ENCODE measurements at places on chromosomes 3 and 15.

GRCh38 chr15:101407966-101408775, 81.3 kb downstream of the PCSK6 start:
- DNase-seq, result no peak

DNA sequence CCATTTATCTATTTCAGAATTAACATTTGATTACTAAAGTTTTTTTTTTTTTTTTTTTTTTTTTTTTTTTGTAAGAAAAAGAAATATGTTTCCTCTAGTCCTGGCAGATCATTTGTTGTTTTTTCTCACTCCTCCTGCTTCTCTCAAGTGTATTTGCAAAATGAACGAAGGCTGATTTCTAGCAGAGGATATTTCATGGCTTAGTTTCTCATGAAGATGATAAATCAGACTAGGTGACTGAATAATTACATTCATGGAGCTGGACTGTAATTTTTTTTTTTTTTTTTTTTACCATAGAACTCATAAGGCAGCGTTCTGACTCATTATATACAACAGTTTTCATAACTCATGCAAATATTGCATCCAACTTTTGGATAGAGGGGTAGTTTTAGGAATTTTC, 332.5 kb upstream of the SEMA6D start:
- no peak for DNase-seq

DNA sequence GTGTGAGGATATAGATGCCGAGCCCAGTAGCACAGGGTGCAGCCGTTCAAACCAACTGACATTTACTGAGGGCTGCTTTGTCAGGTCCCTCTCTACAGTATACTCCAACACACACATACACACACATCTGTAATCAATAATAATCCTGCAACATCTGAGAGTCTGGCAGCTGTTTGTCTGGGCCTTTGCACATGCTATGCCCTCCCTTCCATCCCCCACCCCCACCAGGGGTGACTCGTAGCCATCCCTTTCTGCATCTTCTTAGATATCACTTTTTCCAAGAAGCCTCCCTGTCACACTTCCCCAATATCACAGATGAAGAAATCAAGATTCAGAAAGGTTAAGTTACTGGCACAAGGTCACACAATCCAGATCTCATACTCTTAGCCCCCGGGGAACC, 13.7 kb downstream of the SPATA12 start:
- no peak for DNase-seq

DNA sequence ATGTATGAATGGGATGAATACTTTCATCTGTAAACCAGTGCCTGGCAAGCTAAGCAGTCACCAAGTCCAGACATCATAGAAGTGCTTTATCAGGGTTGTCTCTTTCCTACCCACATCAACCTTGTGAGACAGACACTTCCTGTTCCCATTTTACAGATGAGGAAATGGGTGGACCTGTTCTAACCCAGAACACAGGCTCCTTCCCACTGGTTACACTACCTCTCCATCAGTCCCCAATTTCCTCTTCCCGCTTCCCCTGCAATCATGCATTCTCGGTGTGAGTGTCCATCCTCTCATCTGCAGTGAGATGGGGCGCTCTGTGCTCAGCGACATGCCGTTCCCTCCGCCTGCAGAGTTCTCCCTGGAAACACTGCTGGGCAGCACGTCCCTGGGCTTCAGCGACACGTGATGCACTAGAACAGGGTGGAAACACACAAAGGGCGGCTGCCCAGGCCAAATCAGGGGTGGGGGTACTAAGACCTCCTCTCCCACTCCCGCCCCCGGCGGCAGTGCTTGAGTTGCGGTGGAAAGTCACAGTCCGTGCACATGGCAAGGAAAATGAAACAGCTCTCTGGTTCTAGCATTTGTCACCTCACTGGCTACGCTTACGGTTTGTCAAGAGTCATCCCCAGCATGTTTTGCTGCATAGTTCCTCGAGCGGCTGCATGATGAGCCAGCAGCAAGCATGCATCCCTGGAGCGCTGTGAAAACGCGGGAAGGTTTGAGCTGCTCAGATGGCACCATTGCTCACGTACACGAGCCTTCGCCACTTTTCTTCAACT, 201.1 kb downstream of the ADAMTS17 start:
- DNase-seq, result no peak

- no peak for DNase-seq
Observed at GRCh38 chr15:56969265-56969895, 50.9 kb downstream of the TCF12 start.

DNA sequence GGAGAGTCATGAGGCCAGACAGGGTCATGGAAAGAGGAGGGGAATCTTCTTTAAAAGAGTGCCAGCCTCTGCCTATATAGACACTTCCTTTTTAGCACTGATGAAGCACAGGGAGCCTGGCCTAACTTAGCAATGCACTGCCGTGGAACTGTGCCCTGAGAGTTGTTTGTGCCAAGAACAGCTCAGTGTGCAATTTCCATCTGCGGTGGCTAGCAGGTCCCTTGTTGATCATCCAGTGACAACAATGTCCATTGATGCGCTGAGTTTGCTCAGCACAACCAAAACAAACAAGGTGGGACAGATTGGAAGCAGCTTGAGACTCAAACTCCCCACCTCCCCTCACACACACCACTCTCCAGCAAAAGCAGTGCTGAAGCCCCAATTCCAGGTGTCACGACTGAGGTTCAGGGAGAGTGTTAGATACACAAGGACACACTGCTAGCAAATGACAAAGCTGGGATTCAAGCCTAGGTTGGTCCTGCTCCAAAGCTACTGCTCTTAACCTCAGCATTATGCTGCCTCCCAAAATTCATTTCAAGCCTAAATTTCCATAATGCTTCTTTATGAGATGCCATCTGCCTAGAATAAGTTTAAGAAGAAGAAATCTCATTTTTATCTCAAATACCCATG, 316.6 kb upstream of the UBE2E2 start:
- no peak for DNase-seq

- no peak for DNase-seq
Observed at GRCh38 chr3:51538115-51538458, 432 bp upstream of the RAD54L2 start.

DNA sequence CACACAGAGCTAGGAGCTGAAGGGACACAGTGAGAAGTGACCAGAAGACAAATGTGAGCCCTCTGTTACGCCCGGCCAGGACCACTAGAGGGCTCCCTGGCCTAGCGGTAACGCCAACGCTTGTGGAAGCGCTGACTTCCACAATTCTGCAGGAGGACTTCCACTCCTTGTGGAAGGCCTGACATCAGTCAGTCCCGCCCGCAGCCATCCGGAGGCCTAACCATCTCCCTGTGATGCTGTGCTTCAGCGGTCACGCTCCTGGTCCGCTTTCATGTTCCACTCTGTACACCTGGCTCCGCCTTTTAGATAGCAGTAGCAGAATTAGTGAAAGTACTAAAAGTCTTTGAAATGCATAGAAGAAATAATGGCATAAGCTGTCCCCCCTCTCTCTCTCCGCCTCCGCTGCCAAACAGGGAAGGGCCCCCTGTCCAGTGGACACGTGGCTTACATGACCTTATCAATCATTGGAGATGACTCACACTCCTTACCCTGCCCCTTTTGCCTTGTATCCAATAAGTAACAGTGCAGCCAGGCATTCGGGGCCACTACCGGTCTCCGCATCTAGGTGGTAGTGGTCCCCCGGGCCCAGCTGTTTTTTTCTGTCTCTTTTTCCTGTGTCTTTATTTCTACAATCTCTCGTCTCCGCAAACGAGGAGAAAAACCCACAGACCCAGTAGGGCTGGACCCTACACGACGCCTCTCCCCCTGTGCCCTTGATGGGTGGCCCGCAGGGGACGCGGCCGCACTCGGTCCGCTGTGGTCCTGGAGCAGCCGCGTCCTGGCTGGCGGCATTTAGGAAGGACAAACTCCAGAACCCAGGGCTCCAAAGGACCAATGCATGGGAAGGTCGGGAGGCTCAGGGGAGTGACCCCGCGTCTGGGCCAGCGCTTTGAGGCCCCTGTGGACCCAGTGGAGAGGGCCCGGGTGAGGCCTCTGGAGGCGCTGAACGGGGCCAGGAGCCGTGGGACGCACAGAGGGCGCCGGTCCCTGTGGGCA, 27.0 kb upstream of the RPL32 start:
- DNase-seq, result peak; percentile 65

DNA sequence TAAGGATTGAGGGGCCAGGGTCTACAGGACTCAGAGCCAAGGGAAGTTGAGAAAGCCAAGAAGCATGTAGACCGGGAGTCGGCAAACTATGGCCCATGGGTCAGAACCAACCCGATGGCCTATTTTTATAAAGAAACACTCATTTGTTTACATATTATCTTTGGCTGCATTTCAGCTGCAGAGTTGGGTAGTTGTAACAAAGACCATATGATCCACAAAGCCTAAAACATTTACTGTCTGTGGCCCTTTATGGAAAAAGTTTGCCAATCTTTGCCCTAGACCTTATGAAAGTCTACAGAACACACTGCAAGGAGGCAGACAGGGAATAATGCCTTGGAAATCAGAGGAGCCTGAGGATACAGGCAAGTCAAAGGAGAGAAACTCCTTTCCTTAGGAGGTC, 63.2 kb upstream of the MNS1 start:
- DNase-seq, result no peak

- DNase-seq, result no peak
Observed at GRCh38 chr3:77028005-77028404, 11.9 kb upstream of the ROBO2 start.

GRCh38 chr3:121963608-121964007, 58.4 kb downstream of the ILDR1 start:
- no peak for DNase-seq

- DNase-seq, result no peak
Observed at GRCh38 chr3:125214738-125215137, 2.2 kb upstream of the SLC12A8 start.

DNA sequence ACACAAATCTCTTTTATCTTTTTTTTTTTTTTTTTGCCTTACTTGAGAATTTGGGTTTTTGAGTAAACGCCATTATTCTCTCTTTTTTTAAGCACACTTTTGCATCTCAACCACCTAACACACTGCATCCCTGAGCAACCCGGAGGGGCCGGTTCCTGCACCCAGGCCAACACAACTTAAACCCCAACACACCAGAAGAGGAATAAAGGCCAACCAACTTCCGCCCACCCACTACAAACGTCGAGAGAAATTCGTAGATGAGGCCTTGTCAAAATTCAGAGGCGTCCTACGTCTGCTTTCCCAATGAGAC, 389 bp upstream of the CCNB2 start:
- no peak for DNase-seq

GRCh38 chr3:182462152-182462551, 331.2 kb upstream of the ATP11B start:
- DNase-seq, result no peak

- no peak for DNase-seq
Observed at GRCh38 chr3:89314454-89315098, 207.2 kb downstream of the EPHA3 start.

- no peak for DNase-seq
Observed at GRCh38 chr15:76146812-76147211, 87.0 kb downstream of the TMEM266 start.

- DNase-seq, result no peak
Observed at GRCh38 chr3:50194903-50195500, 3.6 kb downstream of the GNAT1 start.

- DNase-seq, result no peak
Observed at GRCh38 chr3:4449043-4449805, 17.8 kb downstream of the SUMF1 start.

DNA sequence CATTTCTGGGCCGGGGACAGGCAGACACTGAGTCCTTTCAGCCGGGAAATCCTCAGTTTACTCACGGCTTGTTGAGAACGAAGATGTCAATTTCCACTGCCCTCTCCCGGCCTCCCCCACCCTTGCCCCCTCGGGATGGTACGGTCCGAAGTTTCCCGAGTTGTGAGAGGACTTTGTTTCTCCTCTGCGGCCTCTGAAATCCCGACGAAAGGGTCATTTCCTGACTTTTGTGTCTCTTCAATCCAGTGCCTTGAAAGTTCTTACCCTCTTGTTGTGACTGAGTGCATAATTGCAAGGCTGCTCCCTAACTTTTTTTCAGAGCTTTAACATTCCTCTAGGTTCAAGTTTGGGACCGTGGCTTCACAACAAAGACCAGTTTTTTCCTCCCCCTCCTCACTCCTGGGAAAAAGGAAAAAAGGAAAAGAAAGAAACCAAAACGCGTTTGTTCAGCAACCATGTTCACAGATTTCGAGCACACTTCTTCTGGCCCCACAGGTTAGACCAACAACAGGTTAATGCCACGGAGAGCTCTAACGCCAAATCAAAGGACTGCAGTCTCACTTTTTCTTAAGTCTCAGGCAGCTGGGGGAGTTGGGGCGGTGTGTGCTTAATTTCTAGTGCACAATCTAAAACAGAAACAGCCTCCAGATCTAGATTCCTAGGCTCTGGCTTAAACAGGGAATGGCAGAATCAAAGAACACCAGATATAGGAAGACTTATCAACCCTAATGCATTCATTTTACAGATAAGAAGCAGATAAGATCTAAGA, 138.9 kb downstream of the TMCO5A start:
- no peak for DNase-seq

DNA sequence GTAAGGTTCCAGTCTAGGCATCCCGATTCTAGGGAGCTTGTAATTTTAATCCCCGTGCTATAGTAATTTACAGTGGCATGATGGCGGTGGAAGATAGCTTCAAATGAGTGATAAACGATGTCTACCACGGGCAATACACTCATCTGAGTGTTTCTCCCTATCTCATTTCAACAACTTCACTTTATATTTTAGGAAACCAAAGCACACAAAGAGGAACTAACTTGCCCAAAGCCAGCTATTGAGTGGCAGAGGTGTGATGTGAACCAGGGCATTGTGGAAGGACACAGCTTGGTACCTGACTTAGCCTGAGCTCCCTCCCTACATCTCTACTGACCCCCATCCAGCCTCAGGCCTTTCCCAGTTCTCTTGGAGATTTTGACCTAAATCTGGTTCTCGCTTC, 16.9 kb upstream of the FILIP1L start:
- no peak for DNase-seq

DNA sequence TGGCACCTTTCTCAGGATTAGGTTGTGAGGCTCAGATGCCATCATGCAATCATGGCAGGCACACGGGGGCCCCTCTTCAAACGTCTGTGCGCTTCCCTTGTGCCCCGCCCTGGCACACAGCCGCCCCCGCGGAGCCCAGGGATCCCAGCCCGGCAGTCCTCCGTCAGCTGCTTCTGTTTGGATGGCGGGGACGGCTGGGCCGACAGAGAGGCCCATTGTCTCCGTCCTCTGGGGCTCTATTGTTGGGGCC, 849 bp upstream of the HDAC11 start:
- no peak for DNase-seq

- DNase-seq, result no peak
Observed at GRCh38 chr3:167837466-167837865, 101.9 kb downstream of the SERPINI1 start.

DNA sequence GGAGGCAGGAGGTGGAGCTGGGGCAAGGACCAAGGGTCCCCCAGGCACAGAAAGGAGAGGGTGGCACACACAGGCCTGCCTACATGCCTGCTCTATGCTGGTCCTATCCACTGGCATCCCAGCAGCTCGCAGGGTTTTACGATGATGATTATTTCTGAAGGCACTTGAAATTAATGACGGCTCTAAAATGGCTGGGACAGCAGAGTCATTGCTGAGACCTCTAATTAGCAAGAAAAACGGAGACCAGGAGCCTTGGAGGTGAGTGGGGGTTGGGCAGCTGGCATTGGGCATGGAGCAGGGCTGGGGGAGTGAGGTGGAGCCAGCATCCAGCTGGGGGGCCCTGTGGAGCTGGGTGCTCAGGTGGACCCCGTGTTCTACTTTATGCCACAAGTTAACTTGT, 3.5 kb upstream of the LINGO1 start:
- no peak for DNase-seq

GRCh38 chr3:143171141-143171980, 51.8 kb downstream of the CHST2 start:
- no peak for DNase-seq

- no peak for DNase-seq
Observed at GRCh38 chr15:74123658-74124057, 6.7 kb upstream of the ISLR2 start.

GRCh38 chr3:134694946-134695543, 44.2 kb upstream of the KY start:
- no peak for DNase-seq

Measured in CMK (cell line).